Activated effector memory CD4-positive, alpha-beta T cell treated with anti-CD3 and anti-CD28 coated beads, Interleukin-2, amount 50 U/mL, for 16 hours (primary cell): ENCODE measurements at places on chromosomes 6 and 20.

DNA sequence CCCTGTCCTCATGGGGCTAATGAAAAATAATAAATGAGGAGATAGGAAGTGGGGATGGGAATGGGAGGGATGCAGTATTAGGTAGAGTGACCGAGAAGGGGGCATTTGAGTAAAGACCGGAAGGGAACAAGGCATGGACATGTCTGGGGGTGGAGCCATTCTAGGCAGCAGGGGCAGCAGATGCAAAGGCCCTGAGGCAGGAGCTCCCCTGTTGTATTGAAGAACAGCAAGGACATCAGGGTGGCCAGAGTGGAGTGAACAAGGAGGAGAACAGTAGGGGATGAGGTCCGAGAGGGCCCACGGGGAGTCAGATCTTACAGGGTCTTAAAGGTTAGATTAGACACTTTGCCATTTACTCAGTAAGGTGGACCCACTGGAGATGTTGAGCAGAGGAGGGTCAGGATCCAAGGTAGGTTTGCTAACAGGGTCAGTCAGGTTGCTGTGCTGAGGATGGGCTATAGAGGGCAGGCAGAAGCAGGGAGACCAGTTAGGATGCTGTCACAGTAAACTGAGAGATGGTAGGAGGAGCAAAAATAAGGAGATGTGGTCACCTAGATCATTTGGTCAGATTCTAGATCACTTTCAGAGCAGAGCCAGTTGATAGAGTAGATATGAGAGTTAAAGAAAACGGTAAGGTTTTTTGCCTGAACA, 18.7 kb downstream of the TAF8 start:
- no peak for DNase-seq

DNA sequence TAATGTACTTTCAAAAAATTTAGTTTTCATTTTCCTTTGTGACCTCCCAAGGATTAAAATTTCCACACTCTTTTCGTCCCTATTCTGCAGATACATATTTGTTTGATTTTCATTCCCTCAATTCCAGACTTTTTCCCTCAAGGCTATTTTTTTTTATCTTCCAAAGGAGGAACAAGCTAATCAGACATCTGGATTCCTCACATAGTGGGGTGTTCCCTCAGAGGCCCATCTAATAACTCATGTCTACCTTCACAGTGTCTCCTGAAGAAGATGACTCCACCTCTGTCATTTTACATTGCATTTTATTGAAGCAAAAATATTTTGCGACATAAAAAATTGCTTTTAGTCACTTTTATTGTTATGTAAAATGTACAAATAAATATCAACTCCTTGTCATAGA, 122.2 kb downstream of the RFPL4B start:
- no peak for DNase-seq

DNA sequence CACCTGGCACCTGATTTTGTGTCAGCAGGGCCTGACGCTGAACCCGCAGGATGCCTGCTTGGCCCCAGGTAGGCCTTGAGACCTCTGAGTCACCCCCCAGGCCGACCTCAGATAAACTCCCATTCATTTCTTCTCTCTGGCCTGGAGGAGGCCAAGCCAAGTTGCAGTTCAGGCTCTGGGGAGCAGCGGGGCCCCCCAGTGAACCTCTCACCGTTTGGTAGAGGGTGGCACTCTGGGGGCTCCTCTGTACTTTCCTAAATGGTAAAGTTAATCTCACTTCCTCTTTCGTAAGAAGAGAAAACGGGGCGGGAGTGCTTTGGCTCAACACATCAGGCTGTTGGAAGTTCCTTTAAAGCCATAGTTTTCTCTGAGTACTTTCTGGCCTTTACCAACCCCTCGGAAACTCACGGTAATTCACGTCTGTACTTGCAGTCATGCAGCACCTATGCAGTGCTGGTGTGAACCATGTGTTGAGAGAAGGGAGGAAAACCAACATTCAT, 2.8 kb downstream of the SIRPA start:
- DNase-seq: no peak

- no peak for DNase-seq
Observed at GRCh38 chr20:22180244-22180643, 404.1 kb downstream of the FOXA2 start.
